ENCODE measurements at places on chromosomes 6 and 20.
A peak's percentile ranks its signal among the peaks of the same experiment; 100 is the strongest.

GRCh38 chr6:76707630-76708029 is 635.2 kb upstream of the IMPG1 start:
- no peak for DNase-seq

DNA sequence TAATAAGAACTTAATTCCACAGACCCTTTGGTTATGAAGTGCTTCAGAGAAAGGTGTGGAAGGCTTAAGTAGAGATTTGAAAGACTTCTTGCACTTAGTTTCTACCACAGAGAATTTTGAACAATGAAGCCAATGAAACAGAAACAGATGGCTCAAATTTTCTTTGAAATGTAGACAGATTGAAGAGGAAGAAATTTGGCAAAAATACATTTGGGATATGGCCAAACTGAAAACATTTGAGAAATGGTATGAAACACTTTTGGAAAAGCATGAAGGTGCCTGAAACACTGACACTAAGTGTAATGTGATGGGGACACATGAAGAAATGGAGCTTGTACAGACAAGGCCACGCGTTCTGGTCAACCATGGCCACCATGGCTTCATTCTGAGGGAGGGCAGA is 272.4 kb upstream of the EXOC2 start:
- no peak for DNase-seq

- peak; percentile 68 for DNase-seq
These were observed 343.0 kb downstream of the CDKAL1 start for GRCh38 chr6:20877008-20877937.

- DNase-seq: no peak
These were observed 106.7 kb downstream of the SLX4IP start for GRCh38 chr20:10541668-10542411.

GRCh38 chr20:2349801-2350200 is 30.9 kb upstream of the TGM6 start:
- DNase-seq: no peak
